GM18507 (cell line): ENCODE measurements at places on chromosomes 16 and 17.

DNA sequence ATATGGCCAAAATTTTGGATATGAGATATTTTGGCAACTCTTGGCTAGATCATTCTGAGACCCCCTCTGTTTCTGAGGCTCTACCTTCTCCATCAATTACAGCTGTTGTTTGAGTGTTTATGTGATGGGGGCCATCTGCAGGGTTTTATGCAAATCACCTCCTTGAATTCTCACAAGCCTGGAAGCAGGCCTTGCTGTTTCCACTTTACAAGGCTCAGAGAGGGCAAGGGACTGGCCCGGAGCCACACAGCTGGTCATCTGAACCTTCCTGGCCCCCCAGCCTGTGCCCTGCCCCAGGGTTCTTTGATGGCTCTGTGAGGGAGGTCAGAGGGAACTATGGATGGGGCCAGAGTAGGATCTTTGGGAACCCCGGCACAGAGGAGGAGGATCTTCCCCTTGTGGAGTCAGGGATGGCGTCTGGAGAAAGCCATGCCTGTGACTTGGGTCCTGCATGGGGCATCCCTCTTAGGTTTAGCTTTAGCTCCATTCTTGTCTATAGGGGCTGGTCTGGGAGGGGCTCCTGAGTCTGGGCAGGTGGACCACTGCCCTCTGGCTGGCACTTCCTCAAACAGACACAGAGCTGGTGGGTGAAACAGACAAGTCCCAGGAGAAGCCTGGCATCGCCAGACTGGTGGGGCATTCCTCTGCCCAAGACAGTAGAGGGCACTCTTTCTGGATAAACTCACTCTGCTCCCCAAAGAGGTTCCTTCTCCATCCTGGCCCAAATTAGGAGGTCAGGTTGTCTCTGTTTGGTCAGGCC is 26.2 kb downstream of the IL21R start:
- no peak for DNase-seq

- DNase-seq, result no peak
Observed at GRCh38 chr17:20922128-20922670, 120.6 kb downstream of the USP22 start.

- DNase-seq, result no peak
Observed at GRCh38 chr17:43463241-43463640, 20.5 kb upstream of the DHX8 start.

DNA sequence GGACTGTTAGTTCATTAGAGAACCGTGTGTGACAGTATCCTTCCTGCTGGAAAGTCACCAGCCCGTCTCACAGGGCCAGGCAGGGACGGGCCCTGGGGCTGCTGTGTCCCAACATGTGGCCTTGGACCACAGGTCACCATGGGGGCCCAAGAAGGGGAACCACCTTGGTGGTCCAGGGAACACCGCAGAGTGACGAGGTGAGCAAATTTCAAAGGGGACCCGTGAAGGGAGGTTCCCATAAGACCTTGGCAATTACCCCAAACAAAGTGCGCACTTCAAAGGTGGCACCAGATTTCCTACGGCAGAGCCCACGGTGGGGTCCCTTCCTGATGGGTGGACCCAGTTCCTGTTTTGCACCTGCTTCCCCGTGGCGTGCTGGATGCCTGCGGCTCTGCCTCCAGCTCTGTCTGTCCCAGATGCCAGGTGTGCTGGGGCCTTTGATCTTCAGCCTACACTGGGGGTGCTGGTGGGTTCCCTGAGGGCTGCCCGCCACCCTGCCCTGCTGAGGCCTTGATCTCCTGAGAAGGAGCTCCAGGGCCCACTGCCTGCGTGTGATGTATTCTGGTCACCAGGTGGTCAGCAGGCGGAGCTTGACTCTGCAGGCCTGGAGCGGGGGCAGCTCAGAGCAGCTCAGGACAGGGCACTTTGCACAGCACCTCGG is 27.0 kb downstream of the SLC7A5 start:
- no peak for DNase-seq

GRCh38 chr17:19371259-19372010 is 6.9 kb upstream of the MAPK7 start:
- no peak for DNase-seq

- DNase-seq, result no peak
Observed at GRCh38 chr16:19175492-19176262, 7.6 kb downstream of the SYT17 start.

GRCh38 chr16:57115514-57116182 is 23.3 kb downstream of the CPNE2 start:
- no peak for DNase-seq

GRCh38 chr17:19302791-19303331 is 59.7 kb downstream of the B9D1 start:
- DNase-seq, result no peak

DNA sequence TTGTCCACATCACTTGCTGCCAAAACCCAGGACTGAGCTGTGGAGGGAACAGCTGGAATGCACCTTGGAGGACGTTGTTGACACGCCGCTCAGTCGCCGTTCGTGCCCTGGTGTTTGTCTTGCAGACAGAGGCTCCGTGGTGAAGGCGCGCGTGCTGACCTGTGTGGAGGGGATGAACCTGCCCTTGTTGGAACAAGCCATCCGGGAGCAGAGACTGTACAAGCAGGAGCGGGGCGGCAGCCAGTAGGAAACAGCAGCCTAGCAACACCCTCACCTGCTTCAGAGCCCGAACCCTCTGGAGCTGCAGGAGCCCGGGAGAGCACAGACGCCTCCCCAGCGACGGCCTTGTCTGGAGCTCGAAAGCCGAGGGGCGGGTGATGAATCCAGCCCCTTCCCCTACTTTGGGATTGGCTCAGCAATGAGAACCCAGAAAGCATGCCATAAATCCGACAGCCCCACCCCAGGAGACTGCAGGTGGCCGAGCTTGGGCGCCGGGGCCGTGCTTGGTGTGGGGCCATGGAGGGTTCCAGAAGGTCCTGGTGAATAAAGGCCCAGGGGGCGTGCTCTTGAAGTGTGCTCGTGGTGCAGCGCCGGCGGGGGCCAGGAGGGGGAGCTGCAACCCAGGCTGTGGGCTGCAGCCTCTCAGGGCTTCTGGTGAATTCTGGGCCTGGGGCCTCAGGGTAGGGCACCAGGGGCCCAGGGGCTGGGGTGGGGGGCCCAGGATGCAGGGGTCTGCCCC is 470 bp upstream of the CDK3 start:
- peak; percentile 49 for DNase-seq

DNA sequence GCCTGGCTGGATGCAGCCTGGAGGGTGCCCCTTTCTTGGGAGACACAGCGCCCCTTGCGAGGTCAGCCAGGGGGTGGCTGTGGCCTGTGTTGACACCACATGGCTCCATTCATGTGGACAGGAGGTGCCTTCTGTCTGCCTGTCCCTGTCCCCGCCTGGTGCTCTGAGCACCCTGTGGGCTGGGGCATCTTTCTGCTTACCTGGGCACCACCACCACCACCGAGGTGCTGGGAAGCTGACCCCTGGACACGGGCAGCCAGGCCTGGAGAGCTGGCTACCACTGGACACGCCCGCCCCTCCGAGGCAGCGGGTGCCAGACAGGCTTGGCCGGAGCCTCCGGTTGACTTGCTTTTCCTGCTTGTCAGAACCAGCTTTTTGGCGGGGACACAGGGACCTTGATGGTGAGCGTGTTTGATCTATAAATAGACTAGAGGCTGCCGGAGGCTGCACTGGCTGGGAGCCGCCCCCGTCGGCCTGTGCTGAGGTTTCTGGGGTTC is 121.3 kb upstream of the GSE1 start:
- DNase-seq, result no peak

- no peak for DNase-seq
Observed at GRCh38 chr17:37083456-37083855, 134.7 kb downstream of the AATF start.

DNA sequence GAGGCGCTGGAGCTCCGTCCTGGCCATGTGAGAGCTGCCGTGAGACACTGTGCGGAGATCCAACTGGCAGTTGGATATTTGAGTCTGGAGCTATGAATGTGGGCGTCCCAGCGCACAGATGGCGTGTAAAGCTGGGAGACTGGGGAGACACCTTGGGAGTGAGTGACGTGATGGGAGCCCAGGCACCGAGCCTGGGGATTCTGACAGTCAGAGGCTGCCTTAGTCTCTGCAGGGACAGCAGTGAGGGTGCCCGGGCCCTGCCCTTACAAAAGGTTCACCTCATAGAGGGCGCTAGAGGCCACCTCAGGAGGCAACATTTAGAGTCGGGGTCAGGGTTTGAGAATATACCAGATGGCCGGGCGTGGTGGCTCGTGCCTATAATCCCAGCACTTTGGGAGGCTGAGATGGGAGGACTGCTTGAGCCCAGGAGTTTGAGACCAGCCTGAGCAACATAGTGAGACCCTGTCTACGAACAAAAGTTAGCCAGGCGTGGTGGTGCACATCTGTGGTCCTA is 194.1 kb upstream of the GSE1 start:
- no peak for DNase-seq

GRCh38 chr17:46192439-46193150 is 634 bp downstream of the KANSL1 start:
- DNase-seq, result no peak

GRCh38 chr17:64571746-64572145 is 65.0 kb downstream of the CEP95 start:
- DNase-seq, result no peak

DNA sequence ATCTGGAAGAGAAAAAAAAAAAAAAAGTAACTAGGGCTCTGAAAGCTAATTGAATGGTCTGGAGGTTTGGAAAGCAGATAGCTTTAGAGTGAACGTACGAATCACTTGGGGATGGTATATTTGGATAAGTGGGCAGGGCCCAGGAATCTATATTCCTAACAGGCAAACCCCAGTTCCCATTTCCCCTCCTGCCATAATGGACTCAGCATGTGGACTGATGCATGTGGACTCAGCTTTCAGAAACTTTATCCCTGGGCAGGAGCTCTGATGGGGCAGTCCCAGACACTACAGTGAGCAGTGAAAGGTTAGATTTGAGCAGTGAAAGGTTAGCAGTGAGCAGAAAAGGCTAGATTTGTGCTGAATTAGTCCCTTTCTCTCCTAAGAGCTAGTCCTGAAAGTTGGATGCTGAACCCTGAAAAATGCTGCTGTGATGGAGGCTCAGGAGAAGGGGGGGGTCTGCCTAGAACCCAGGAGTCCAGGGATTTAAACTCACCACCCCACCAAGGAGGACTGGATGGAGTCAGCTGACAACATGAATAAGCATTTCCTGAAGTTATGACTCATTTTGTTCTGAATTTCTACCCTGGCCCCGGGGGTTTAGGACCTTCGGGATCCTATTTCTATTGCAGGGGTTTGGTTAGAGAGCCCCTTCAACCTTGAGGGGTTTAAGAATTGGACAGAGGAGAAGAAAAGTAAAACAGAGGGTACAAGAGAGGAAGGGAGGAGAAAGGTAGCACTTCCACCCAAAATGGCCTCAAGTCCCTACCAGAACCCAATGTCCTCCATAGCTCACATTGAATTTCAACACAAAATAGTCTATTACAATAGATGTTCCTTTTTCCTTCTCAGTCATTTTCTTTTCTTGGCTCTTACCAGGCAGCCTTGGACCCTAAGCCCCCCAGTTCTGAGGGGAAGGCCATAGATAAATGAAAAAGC is 10.3 kb upstream of the FZD2 start:
- DNase-seq, result no peak

- DNase-seq, result no peak
Observed at GRCh38 chr16:81198635-81199034, 39.9 kb upstream of the BCO1 start.

- no peak for DNase-seq
Observed at GRCh38 chr16:89572073-89572484, 3.5 kb upstream of the CPNE7 start.

DNA sequence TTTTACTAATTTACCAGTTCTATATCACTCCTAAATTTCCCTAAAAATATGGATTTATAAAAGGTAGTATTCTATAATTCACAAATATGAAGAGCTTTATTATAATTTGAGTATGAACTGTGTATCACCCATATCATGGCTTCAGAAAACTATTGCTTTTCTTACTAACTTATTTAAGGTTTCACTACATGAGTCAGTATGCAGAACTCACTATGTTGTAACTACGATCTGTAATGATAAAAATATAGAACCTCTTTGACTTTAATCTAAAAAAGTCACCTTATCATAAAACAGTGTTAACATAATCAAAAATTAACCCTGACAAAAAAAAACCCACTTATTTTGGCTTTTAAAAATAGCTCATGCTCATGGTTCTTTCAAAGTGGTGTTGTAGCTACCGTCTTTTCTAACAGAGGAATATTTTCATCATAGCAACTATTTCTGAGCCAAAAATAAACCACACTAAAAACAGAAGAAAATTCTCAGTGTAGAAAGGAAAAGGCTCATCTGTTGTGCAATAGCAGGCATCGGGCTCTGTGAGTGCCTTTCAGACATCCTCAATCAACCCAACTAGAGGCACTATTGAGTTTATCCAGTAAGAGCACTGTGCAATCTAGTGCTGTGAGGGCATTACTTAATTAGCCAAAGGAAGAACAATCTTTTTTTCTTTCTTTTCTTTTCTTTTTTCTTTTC is 42.1 kb downstream of the ITGAM start:
- DNase-seq, result no peak

- DNase-seq, result no peak
Observed at GRCh38 chr16:82329504-82330192, 159.6 kb upstream of the MPHOSPH6 start.

DNA sequence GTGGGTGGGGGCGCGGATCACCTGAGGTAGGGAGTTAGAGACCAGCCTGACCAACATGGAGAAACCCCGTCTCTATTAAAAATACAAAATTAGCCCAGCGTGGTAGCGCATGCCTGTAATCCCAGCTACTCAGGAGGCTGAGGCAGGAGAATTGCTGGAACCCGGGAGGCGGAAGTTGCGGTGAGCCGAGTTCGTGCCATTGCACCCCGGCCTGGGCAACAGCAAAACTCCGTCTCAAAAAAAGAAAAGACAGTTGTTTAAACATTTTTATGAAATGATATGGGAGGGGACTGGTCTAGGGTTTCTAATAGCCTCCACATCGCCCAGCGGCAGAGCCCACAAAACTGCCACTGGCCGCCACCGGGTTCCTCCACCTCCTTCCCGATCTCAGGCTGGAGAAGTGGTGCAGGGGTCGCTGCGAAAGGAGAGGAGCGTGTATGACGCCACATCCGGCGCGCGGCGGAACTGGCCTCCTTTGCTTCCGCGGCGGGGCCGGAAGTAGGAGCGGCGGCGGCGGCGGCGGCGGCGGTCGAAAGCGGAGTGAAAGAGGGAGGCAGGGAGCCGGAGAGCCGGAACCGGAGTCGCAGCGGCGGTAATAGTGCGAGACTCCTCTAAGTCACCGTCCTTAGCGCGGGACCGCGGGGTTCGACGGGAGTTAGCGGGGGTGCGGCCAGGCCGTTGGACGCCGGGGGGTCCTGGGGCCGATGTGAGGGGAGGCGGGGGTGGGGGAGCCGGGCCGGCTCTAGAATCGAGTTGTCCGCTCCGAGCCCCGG is at the start of gene PPP4C:
PPP4C (plus strand) TSS at position 492 of the 773 bp plus-strand sequence. CDS start 384 bp downstream, outside the sequence.
- DNase-seq, result peak; percentile 95
